Activated CD4-positive, alpha-beta T cell treated with anti-CD3 and anti-CD28 coated beads, Interleukin-2, amount 50 U/mL, for 16 hours (primary cell): ENCODE measurements at places on chromosomes 6 and 20.

DNA sequence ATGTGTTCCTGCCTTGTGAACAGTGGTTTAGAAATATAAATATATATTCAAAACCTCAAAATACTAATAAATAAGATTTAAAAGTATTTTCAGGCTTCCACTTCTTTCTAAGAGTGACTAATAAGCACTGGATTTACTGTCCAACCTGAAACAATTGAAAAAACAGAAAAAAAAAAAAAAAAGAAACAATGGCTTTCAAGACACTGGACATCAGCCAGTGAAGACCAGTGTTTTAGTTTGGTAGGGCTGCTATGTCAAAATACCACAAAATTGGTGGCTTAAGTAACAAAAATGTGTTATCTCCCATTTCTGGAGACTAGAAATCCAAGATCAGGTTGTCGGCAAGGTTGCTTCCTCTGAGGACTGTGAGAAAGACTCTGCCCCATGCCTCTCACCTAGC lies 101.4 kb upstream of the PDE7B start:
- DNase-seq, result no peak

DNA sequence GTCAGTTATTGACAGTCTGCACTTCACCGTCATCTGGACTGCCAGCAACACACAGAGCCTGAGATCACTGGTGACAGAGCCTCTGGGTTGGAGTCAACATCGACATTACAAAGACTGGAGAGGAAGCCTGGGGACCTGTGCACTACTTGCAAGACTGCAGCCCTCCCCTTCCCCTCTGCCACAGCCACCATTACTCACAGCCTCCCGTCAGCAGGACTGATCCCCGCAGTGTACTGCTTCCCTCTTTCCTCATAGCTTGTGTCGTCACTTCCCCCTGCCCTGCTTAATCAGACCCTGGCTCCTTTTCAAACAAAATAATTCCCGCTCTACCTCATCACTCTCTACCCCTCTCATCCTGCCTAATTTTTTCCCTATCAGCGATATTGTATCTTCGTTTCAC lies 235.5 kb upstream of the KCNQ5 start:
- no peak for DNase-seq

GRCh38 chr20:62642051-62642665 lies at the start of gene SLCO4A1:
SLCO4A1 (plus strand) TSS chr20:62642503; CDS start chr20:62656455, 13,952 bp downstream.
- DNase-seq, result peak; percentile 90

DNA sequence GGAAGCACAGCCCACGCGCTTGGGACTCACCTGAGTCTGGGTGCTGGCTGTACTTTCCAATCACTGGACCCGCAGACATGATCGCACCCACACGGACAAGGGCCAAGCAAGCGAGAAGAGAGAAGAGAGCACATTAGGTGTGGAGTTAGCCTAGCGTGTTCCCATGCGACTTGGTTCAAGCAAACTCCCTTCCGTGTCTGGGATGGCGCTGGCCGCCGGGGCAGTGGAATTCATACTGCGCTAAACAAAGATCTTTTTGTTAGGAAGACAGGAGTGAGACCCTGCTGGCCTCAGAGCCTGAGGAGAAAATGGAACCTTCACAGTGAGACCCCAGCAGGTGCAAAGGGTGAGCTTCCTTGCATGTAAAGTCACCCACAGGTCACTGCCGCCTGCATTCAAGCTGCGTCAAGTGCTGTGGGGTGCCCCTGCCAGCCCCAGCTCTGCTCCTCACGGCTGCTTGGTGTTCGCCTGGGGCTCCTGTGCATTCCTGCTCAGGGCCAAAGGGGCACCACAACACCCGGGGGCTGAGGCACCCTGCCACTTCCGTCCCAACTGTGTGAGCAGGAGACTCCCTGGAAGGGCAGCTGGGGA lies 26.4 kb downstream of the PSMG4 start:
- DNase-seq, result no peak

GRCh38 chr20:2699775-2700413 lies 7.3 kb downstream of the EBF4 start:
- no peak for DNase-seq

- no peak for DNase-seq
Measured at GRCh38 chr6:12369355-12369754, 79.2 kb downstream of the EDN1 start.

DNA sequence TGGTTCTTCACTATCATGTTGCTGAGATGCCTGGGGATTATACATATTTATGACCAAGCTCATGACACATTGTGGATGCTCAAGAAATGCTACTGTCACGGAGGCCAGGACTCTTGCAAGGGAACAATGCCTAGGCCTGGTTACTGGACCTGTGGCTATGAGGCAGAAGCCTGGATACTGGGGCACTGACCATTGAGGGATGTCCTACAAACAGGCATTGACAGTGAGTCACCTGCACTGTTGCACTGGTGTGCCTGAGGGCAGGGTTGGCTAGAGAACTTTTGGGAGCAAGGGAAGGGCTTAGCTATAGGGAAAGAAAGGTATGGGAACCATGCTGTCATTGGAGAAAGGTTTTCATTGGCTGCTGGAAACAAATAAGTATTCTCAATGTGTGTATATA lies 313.1 kb upstream of the SUPT3H start:
- DNase-seq, result no peak

DNA sequence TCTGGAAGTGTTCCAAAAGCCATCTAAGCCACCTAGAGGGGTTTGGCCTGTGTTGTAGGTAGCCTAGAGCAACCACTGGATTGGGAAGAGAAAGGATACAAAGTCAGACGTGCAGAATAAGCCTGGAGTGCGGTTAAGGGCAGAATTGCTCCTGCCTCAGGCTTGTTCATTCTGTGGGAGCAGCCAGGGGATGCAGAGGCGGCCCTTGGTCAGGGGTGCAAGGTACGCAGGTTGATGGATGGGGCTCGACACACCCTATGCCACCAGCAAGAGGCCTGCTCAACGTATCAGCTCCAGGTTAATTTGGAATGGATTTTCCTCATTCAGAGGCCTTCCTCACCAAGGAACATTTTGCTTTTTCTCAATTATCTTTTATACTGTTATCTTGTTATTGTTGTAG lies 129.8 kb downstream of the SLC23A2 start:
- DNase-seq, result no peak
